PC-9 (cell line): ENCODE measurements at places on chromosomes 4 and X.

- DNase-seq: no peak
These were observed 105.5 kb downstream of the SORCS2 start for GRCh38 chr4:7297881-7298280.

DNA sequence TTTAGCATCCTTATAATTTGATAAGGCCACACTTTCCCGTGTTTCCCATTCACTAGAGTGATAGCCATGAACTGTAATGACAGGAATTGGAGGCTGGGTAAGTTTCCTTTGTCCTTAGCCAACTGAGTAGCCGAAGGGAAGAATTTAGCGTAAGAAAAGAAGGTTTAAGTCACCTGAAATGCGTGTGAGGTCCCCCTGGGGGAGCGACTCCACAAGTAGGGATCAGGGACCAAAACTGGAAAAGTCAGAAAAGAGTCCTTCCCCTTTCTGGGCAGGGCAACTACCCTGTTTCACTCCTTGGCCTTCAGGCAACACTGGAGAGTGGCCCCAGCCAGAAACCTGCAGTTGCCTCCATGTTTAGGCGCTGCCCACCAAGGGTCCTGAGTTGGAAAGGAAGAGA, 81.6 kb upstream of the MED14 start:
- no peak for DNase-seq

GRCh38 chrX:129996120-129996519, 13.7 kb downstream of the BCORL1 start:
- no peak for DNase-seq

GRCh38 chr4:66585767-66586166, 915.5 kb upstream of the EPHA5 start:
- no peak for DNase-seq

- no peak for DNase-seq
These were observed 344.8 kb upstream of the MAGEB2 start for GRCh38 chrX:29870608-29871007.

GRCh38 chr4:168387091-168387490, 68.5 kb upstream of the DDX60 start:
- DNase-seq: no peak
